ENCODE measurements at places on chromosomes 7 and 10.

DNA sequence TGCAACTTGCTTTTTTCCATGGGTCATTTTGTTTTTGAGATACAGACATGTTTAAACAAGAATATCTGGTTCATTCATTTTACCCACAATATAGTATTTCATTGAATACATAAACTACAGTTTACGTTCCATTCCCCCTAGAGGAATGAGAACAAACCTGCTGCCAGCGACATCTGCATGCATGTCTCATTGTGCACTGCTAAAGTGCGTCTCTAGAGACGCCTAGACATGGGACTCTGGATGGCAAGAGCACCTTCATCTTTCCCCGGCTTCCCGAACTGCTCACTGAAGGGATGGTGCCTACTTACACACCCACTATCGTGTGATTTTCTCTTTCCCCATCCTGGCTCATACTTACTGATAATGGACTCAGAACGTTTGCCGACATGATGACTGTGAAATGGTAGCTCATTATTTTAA is 1.2 kb upstream of the ZNF777 start:
- DNase-seq = no peak

DNA sequence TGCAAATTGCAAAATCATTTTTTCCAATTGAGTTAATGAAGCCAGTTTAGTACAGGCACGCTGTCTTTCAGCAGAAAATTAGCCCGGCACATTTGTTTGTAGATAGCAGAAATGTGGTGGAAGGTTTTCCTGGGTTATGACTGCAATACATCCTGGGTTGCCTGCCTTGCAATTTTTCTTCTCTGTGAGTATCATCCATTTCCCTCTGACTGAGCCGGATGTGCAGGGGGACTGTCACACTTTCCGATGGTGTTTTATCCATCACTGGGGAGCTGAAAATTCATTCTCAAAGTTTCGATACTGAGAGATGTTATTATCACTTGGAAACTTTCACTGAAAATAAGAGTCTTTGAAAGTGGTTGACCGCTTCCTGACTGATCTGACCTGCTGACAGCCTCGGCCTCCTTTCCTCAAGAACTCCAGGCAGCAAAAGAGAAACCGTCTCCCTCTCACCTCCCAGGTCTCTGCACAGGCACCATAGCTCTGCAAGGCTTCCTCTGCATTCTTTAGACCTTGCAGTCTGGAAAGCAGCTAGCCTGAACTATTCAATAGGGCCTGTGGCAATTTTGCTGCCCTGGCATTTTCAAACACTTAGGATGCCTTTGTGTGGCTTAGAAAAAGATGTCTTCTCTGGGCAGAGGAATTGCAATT is 320.8 kb upstream of the NRP1 start:
- DNase-seq = no peak

GRCh38 chr7:13532028-13532753 is 457.3 kb downstream of the ETV1 start:
- DNase-seq = no peak

GRCh38 chr7:124308384-124308783 is 275.5 kb upstream of the TMEM229A start:
- DNase-seq = no peak

GRCh38 chr7:17046666-17047065 is 164.9 kb upstream of the AGR3 start:
- no peak for DNase-seq

- DNase-seq = no peak
Observed at GRCh38 chr7:129728875-129729467, 117.5 kb downstream of the NRF1 start.

- DNase-seq = no peak
Observed at GRCh38 chr10:97217299-97217698, 31.5 kb upstream of the SLIT1 start.

DNA sequence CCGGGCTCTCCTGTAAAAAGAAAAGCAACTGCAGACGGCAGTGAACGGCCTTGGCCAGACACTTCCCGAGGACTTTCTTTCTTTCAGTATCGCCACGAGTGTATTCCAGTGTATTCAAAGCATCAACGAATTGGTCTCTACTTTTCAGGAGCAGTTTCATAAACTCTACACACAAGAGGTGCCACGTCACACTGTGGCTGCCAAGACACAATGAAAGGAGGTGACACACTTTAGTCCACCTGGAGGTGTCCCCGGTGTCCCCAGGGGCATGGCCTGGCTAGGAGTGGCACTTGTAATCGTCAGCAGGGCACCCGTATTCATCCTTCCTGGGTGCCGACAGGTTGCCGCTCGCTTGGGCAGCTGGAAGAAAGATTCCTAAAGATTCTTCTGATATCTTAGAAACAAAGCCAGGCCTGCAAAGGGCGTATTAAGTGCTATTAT is 5.0 kb downstream of the TNS3 start:
- no peak for DNase-seq

GRCh38 chr10:63763744-63764143 is 242.5 kb downstream of the REEP3 start:
- peak; percentile 57 for DNase-seq

- peak; percentile 33 for DNase-seq
Observed at GRCh38 chr7:98163704-98164494, 47.3 kb upstream of the BHLHA15 start.

DNA sequence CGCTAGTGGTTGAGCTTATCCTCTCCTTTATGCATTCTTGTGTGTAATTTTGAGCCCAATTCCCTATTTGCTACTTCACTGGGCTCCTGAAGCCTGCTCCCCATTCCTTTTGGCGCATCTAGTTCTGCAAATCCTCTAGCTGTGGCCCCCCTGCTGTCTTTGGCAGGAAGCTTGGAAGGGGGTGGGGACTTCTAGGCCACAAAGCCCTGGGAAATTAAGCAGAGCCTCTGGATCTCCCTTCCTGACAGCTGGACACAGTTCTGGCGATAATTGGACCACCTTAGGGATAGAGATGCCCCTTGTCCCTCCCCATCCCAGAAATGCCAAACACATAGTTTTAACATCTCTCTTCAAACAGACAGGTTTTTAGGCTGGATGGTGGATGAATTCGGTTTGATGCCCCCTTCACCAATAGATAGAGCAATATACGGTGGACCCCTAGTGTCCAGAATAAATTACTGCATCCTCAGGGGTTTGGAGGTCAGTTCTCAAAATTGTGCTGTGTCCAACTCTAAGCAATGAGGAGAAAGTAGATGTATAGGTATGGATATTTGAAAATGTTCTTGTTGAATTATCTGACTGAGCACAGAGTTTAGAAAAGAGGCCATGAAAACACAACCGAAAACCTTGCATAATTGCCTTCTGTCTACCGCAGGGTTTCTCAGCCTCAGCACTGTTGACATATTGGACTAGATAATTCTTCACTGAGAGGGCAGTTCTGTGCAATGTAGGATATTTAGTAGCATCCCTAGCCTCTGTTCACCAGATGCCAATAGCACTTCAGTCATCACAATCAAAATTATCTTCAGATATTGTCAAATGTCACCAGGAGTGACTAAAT is 75.5 kb downstream of the PAPSS2 start:
- peak; percentile 48 for DNase-seq

GRCh38 chr7:155731380-155731779 is 80.9 kb downstream of the SHH start:
- DNase-seq = no peak

DNA sequence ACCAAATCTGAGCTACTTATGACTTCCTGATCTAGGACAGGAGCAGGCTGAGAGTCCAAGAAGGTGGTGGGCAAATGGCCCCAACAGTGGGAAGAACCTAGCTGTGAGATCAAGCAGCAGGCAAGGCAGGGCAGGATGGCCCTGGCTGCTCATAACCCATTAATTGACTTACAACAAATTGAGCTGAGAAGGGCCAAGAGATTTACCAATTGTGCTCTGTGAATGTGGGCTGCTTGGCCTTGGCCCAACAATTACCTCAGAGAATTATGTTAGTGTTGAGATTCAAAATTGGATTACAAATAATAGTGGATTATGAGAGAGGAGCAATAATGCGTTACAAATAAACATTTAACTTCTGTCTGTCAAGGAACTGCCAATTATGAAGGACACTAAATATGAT is 956.5 kb downstream of the KCNMA1 start:
- DNase-seq = no peak

DNA sequence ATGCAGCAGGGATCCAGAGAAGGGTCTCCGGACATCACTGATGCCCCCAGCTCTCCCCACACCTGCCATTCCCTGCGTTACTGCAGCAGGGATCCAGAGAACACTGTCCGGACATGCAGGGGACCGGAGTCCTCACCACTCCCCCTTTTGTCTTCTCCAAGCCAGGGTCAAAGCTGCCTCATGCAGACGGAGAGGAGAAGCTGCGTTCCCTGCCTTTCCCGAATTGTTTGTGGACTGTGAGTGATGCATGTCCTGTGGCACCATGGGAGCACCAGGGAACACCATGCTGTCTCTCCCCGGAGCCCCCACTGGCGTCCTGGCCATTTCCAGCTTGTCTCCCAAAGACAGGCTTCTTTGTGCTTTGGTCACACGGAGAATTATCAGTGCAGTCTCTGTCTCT is 599.7 kb downstream of the PTPRN2 start:
- DNase-seq = no peak

GRCh38 chr10:7956508-7956907 is 98.0 kb upstream of the GATA3 start:
- DNase-seq = peak; percentile 52

DNA sequence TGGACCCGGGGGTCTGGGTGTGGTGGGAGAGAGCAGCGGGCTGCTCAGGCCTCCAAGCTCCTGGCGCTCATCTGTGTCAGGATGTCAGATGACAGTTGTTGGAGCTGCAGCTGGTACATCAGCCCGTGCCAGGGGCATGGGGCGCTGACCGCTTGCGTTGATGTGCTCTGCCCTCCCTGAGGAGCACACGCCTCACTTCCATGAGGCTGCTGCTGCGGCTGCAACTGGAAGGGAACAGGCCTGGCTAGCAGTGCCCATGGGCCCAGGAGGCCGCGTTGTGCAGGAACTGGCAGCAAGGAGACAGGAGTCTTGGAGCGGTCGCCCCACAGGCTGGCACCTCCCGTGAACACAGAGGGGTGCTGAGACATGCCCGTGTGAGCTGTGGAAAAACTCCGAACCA is 361.3 kb upstream of the MKI67 start:
- DNase-seq = no peak

DNA sequence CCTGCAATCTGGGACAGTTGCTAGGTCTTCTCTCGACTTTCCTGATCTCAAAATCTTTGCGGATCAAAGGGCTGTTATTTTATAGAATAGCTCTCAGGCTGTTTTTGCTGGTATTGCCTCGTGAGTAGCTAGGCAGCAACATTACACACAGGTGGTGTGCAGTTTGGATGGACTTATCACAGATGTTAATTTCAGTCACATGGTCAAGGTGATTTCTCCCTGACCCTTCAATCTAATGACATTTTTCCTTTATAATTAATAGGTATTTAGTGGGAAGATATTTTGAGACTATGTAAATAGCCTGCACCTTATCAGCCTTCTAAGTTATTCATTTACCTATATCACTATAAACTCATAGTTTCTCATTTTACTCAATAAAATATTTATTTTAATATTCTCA is 309.6 kb upstream of the PRKCQ start:
- no peak for DNase-seq

DNA sequence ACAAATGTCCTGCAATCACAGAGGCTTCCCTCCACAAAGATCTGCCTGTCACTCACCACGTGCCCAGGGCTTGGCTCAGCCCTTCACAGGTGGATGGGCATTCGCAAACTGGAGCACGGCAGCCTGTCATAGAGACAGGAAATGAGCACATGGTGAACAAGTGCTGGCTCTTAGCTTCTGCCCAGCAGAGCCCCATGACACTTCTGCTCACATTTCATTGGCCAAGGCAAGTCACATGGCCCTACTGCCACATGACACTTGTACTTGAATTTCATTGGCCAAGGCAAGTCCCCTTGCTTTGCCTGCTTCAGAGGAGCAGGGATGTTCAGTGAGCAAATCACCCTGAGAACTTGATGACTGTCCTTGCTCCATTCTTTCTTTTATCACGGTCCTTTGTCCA is 110.8 kb upstream of the PPP2R2D start:
- DNase-seq = no peak

DNA sequence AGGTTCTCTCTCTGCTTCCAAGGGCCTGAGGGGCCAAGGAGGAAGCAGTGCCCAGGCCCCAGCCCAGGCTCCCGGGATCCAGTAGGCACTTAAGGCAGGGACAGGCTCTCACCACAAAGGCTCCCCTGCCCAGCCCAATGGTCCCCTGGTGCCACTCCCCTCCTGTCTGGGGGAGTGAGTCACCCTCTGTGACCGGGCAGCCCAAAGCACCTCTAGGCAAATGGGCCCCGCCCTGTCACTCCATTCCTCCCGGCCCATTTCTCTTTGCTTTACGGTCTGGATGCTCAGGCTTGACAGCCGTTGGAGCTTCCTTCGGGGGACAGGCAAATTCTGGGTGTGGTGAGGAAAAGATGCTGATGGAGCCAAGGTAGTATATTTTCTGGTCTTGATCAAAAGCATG is at the start of gene CALHM3:
Gene CALHM3 (minus strand): TSS at position 106 of the 400 bp plus-strand sequence. CDS start 208 bp downstream, outside the sequence.
- DNase-seq = no peak

- DNase-seq = no peak
Observed at GRCh38 chr7:5624386-5625365, 156.8 kb downstream of the RNF216 start.

DNA sequence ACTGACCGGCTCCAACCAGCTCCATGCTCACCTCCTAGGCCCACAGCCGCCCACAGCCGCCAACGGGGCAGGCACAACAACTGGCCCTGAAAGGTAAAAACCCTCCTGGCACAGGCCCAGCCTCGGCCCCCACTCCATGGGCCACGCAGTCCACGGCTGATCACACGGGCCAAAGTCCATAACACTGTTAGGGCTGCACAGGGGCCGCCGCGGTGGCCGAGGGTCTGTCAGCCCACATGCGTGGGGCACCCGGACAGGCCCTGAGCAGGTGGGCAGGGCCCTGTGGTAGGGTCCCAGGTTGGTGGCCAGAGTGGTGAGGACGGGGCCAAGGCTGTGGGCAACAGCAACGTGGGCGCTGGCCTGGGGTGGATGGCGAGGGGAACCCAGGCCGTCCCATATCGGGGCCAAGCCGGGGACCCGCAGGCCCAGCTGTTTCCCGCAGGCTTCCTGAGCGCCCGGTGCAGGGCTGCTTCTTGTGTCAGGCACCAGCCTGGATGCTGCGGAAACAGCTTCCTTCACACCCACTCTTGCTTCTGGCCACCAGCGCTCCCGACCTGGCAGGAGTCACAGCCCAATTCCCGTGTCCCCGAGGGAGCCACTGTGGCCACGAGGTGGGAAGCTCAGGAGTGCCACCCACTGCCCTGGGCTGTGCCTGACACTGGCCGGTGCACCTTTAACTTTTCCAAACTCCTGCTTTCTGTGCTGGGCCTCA is 29.2 kb downstream of the CYP2W1 start:
- no peak for DNase-seq

DNA sequence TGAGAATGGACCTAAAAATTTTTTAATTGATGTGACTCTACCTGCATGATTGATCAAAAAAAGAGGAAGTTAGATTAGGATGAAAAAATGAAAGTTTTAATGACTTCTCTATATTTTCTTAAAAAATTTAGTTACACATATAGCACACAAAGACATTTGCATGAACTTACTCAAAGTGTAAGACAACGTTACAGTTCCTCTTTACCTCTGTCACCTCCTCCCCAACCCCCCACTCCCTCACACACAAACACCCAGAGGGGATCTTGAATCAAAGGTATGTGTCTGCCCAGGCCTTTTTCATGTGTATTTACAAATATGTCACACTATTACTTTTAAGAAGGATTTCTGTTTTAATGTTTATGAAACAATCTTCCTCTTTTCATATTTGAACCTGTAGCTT is 20.6 kb upstream of the CDCA7L start:
- no peak for DNase-seq

- DNase-seq = no peak
Observed at GRCh38 chr10:101011517-101012423, 12.2 kb downstream of the LZTS2 start.

GRCh38 chr7:125061776-125062397 is 132.3 kb upstream of the POT1 start:
- DNase-seq = peak; percentile 79

GRCh38 chr10:73413108-73413527 is 740 bp downstream of the ANXA7 start:
- peak; percentile 32 for DNase-seq
